H1 (cell line): ENCODE measurements at places on chromosomes 4 and X. TPM values are rescaled to one million over a fixed set of nuclear protein-coding genes. Genes with fewer than 3 reads are reported as not detected.

Gene TIGD4
- polyA plus RNA-seq, result 0.20 and 0.42 TPM in 2 replicates

Gene TDO2
- polyA plus RNA-seq, result 0.03 TPM in 1 of 2 replicates, not detected in the other

Gene S100P
- not detected in 2 replicates for polyA plus RNA-seq

Gene NDST3
- polyA plus RNA-seq, result 0.13 and 0.35 TPM in 2 replicates

Gene PRRG1
- polyA plus RNA-seq, result 7.4 and 10.5 TPM in 2 replicates

Gene FGFBP2
- 0.15 TPM in 1 of 2 replicates, not detected in the other for polyA plus RNA-seq

Gene ZNF827
- 26.2 and 39.9 TPM in 2 replicates for polyA plus RNA-seq

Gene PRPS2
- 11.8 and 17.8 TPM in 2 replicates for polyA plus RNA-seq

Gene FOXR2
- polyA plus RNA-seq, result not detected in 2 replicates

Gene NPY1R
- polyA plus RNA-seq, result 2.7 and 5.9 TPM in 2 replicates

Gene FGG
- not detected in 2 replicates for polyA plus RNA-seq

Gene AMOT
- polyA plus RNA-seq, result 2.3 and 3.3 TPM in 2 replicates

Gene EGF
- polyA plus RNA-seq, result 1.5 and 2.4 TPM in 2 replicates

Gene SLC10A6
- polyA plus RNA-seq, result not detected in 2 replicates

Gene CCDC120
- 4.9 and 8.6 TPM in 2 replicates for polyA plus RNA-seq

Gene NUP62CL
- polyA plus RNA-seq, result 6.2 and 7.5 TPM in 2 replicates

Gene GLUD2
- polyA plus RNA-seq, result 0.08 and 0.14 TPM in 2 replicates

Gene STATH
- polyA plus RNA-seq, result not detected in 2 replicates

Gene XPNPEP2
- polyA plus RNA-seq, result 0.14 and 0.27 TPM in 2 replicates

Gene VCX3B
- not detected in 2 replicates for polyA plus RNA-seq

Gene IL2
- polyA plus RNA-seq, result not detected in 2 replicates

Gene EVC
- 2.6 and 5.1 TPM in 2 replicates for polyA plus RNA-seq
